Activated CD4-positive, alpha-beta T cell treated with anti-CD3 and anti-CD28 coated beads for 36 hours (primary cell): ENCODE measurements at places on chromosomes 3 and 15.

DNA sequence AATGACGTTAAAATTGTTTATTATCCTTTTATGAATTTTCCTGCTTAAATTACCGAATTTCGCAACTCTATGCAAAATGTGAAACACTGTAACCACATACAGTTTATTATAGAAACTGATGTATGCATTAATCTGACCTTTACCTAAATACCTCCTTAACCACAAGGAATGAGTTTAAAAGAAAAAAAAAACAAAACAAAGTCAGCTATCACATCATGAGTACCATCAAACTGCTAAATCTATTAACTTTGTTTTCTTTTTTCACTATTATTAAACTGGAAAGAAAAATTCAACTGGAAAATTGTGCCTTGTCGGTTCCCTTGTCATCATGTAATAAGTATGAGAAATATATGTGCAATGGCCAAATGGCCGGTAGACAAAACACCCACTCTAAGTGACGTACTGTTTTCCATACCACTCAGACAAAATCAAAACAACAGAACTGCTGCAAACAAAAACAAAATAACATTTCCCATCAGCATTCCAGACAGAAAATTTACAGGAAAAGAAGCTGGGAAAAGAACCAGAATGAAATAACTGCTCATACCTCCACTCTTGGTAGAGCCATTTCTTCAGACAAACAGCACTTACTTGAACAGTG lies 415.3 kb downstream of the FOXP1 start:
- no peak for DNase-seq

GRCh38 chr15:99566157-99566897 lies 543 bp downstream of the MEF2A start:
- DNase-seq, result peak; percentile 48

GRCh38 chr15:85568261-85568808 lies 187.9 kb downstream of the AKAP13 start:
- no peak for DNase-seq

- DNase-seq, result no peak
Measured at GRCh38 chr3:148381051-148381450, 316.7 kb upstream of the AGTR1 start.

DNA sequence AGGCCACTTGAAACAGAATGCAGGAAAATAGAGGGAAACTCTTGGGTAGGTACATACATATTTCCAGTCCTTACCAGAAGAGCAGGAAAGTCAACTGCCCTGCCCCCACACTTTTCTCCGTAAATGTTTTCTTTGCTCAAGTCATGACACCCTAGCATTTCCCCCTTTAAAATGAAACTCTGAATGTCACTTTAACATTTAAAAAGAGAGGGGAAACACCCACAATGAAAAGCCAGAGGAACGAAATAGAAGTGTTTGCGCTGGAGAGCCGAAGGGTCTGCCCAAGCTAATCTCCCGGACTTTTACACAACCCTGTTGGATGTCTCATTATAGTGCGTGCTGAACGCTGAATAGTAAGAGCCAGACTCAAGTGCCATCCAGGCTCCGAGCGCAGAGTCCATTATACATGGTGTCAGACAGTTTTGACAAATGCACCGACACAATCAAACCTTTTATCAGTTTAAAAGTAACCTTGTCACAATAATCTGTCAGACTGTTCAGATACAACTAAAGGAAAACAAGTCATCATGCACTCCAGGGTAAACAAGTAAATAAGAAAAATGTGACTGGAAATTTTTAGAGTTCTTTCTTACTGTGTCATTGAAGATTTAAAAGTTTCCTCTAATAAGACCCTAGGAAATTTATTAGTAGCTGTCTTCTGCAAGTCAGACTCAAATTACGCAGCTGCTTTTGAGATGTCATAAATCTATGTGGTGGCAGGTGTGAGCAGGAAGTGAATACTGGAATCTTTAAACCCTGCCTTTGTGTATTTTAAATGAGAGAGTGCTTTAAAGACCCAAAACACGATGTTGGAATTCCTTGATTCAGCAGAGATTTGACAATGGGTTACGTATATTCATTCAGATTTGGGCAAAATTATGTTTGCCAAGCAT lies 159.8 kb downstream of the RBMS3 start:
- no peak for DNase-seq

- no peak for DNase-seq
Measured at GRCh38 chr15:85129881-85130280, 148.2 kb downstream of the PDE8A start.

DNA sequence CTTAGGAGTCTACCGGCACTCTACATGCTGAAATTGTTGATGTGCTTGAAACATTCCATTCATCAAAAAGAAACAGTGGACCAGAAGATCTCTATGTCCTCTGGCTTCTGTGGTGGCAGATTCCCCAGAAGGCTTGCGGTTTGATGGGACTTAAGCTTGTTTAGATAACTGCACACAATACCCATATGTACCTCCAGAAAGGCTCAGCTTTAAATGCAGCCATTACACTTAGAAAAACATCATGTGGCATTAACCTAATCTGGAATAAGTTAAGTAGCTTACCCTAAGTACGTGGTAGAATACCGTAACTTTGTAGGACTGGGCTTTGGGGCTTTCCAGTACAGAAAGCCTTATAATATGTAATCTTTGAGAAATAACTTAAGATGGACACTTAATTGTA lies 187.3 kb downstream of the RBMS3 start:
- no peak for DNase-seq

DNA sequence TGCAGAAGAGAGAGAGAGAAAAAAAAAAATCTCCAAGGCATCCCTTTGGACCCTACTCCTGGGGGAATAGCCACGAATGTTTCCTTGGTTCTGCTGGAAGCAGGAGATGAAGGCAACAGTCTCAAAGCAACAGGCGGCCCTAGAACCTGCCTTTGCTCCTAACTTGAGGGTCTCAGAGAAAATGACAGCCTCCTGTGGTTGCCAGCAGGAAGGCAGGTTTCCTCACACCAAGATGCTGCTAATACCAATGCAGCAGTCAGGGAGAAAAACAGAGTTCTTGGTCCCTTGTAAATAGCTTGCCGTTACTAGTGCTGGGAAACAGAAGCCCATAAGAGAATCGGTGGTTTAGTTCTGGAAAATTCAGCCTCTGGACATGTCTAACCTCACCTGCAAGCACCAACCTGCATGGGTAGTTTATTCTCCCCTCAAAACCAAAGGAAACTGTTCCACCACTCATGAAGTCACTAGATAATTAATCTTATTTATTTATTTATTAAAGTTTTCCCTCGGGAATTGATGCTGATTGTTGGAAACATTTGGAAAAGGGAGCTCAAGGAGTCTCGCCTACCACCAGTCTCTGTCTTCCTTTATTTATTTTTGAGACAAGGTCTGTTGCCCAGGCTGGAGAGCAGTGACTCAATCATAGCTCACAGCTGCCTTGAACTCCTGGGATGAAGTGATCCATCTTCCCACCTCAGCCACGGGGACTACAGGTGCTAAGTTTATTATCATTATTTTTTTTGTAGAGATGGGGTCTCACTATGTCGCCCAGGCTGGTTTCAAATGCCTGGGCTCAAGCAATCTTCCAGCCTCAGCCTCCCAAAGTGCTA lies 883 bp upstream of the FRMD4B start:
- no peak for DNase-seq

GRCh38 chr3:146382386-146382785 lies 87.0 kb downstream of the PLSCR2 start:
- DNase-seq, result no peak

GRCh38 chr15:72285927-72286516 lies 13.7 kb upstream of the PARP6 start:
- peak; percentile 74 for DNase-seq

DNA sequence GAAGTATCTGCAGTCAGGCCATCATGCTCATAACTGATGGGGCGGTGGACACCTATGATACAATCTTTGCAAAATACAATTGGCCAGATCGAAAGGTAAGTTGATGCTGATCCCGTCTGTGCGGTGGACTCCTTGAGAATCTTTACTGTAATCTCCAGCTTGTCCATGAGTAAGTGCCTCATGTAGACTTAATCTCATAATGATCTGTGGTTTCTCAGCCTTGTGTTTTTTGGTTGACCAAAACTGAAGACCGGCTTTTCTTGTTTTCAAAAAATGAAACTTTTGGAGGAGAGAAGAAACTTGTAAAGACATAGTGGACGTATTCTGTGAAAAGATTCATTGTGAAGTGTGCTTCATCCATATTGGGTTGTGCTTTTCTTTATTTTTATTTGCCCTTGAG lies 285.7 kb downstream of the LRTM1 start:
- no peak for DNase-seq

DNA sequence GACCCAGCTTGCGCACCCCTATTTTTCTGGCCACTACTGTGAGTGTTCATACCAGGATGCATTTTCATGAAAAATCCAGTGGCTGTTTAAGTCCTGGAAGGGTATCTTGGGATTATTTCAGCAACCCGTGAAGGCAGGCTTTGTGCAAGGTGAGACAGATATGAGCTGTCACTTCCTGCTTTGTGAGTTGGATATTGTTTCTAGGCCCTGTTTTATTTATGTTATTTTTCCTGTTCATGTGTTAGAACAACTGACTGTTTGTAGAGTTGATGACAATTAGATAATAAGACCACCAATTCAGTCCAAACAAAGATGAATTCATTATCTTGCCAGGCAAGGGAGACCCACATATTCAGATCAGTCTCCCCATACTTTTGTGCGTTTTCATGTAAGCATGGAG lies 42.5 kb downstream of the ZBTB38 start:
- no peak for DNase-seq

DNA sequence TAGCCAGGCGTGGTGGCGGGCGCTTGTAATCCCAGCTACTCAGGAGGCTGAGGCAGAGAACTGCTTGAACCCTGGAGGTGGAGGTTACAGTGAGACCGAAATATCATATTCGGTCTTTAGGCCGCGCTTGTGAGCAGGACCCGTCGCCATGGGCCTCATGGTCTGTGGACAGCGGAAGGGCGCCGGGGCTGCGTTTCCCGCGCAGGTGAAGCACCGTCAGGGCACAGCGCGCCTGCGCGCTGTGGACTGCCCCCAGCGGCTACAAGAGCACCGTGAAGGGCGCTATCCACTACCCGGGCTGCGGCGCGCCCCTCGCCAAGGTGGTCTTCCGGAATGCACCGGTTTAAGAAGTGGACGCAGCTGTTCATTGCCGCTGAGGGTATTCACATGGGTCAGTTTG lies 482.0 kb upstream of the NAALADL2 start:
- DNase-seq, result no peak

GRCh38 chr3:72299321-72299802 lies 514.4 kb upstream of the PROK2 start:
- DNase-seq, result no peak

DNA sequence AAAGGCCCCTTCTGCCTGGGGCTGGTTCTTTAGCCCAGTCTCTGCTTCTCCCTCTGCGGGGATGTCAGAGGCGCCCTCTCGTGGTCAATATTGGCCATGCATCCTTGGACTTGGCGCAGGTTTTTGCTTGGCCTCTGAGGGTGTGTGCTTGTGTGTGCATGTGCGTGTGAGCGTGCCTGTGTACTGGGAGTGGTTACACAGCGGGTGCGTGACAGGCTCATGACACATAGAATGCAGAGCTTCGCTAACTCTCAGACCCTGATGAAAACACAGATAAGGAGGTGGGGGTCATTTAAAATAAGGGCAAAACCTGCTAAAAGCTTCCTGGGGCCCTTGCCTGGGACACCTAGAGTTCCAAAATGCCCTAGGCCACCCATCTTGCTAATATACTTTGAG lies 160.9 kb downstream of the SMAD6 start:
- DNase-seq, result peak; percentile 88

DNA sequence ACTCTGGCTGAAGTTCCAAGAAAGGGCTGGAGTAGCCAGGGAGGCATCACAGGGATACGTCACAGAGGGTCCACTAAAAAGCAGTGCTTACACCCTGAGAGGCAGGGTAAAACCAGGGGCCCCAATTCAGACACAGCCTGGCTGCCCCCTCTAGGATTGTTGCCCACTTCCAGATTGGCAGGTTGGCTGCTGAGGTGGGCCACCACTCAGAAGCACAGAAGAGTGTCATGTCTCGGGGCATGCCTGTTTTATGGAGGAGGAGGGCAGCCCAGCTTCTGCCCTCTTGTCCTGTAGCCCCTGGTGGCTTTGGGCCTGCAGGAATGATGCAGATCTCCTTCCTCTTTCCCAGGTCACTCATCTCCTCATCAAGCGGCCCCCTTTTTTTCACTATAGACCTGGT lies 24.0 kb downstream of the NOX5 start:
- no peak for DNase-seq

DNA sequence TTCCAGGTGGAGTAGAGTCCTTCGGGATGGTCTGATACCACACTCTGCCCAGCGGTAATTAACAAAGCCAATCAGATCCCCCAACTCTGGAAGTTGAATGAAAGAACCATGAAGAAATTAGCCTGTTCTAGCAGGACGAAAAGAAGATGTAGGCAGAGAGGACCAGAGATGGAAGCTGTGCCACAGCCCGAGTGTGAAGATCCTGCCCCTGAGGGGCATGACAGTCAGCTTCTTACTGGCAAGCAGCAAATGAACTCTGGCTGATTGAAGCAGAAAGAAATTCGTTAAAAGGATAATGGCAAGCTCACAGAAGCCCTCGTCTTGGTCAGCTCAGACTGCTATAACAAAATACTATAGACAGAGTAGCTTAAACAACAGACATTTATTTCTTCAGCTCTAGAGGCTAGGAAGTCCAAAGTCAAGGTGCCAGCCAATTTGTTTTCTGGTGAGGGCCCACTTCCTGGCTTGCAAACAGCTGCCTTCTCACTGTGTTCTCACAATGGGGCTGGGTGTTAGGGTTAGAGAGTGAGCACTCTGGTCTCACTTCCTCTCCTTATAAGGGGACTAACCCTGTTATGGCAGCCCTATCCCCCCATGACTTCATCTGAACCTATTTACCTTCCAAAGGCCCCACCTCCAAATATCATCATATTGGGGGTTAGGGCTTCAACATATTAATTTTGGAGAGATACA lies 307.1 kb downstream of the VPS13C start:
- DNase-seq, result no peak

GRCh38 chr3:29080967-29081366 lies 199.9 kb upstream of the RBMS3 start:
- no peak for DNase-seq

- no peak for DNase-seq
Measured at GRCh38 chr3:67943546-67943945, 289.1 kb upstream of the SUCLG2 start.

DNA sequence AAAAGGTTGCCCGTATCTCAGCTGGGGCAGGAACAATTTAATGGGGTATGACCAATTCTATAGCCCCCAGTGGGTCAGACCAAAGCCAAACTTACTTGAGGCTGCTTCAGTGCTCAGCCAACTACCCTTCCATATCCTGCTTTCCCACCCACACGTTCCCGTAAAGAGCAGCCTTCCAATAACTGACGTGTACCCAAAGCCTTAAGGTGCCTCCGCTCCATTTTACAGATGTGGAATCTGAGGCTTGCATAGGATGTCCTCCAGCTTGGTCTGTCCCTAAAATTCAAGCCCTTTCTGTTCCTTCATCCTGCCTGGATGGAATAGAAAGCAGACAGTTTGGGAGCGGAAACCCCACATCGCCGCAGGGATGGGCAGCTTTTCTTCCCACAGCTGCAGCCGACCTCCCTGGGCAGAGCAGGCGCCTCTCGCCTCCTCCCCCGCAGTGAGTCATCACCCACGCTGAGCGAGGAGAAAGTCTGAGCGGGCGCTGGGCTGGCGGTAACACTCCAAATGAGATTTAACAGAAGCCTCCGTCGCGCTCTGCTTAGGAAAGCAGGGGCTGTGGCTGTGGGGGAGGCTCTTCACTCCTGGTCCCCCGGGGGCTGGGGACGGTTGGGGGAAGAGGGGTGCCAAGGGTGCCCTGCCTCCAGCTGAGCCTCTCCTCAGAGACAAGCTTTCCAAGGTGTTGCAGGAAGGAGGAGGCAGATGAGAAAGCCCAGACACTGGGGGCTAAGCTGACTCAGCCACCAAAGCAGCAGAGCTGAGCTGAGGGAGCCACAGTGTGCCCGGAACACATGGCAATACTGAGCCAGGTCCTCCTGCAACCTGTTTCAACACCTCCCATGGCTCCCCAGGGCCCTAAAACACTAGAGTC lies 57.8 kb upstream of the HRH1 start:
- DNase-seq, result peak; percentile 91

- no peak for DNase-seq
Measured at GRCh38 chr3:46924921-46925584, 47.5 kb downstream of the PTH1R start.
